MCF 10A (cell line): ENCODE measurements at places on chromosomes 3 and 15. TPM values are rescaled to one million over a fixed set of nuclear protein-coding genes. Genes with fewer than 3 reads are reported as not detected.

- H3K4me1 ChIP-seq = no peaks in the 10 kb centered on the region
- no peaks in the 10 kb centered on the region for H3K27me3 ChIP-seq
- H3K4me3 ChIP-seq = no peak overlapping the region
- H3K36me3 ChIP-seq = no peaks in the 10 kb centered on the region
- H3K27ac ChIP-seq = no peak overlapping the region
These were observed 987 bp downstream of the PRTG start for GRCh38 chr15:55741833-55742497.

DNA sequence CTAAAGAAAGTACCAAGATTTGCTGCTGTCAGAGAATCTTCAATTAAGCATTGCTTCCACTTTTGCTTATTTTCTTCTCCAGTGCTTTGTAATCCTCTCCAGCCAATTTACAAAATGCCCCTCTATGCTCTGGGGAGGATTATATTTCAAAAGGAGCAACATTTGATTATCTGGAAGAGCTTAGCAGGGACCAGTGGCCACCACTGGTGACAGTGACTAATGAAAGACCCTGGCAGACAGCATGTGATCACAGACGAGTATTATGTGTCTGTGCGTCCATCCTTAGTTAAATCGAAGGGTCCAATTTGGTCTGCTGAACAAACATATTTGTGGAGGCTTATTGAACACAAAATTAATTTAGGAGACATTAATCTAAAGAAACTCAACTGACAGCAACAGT, 152.6 kb downstream of the ZNF621 start:
- H3K36me3 ChIP-seq = no peaks in the 10 kb centered on the region
- peaks cover 9% of the 10 kb centered on the region for H3K4me1 ChIP-seq
- H3K4me3 ChIP-seq = no peak overlapping the region
- DNase-seq = no peak

Gene DLEC1
- 1.3 TPM in 1 of 2 replicates, not detected in the other for total RNA-seq

DNA sequence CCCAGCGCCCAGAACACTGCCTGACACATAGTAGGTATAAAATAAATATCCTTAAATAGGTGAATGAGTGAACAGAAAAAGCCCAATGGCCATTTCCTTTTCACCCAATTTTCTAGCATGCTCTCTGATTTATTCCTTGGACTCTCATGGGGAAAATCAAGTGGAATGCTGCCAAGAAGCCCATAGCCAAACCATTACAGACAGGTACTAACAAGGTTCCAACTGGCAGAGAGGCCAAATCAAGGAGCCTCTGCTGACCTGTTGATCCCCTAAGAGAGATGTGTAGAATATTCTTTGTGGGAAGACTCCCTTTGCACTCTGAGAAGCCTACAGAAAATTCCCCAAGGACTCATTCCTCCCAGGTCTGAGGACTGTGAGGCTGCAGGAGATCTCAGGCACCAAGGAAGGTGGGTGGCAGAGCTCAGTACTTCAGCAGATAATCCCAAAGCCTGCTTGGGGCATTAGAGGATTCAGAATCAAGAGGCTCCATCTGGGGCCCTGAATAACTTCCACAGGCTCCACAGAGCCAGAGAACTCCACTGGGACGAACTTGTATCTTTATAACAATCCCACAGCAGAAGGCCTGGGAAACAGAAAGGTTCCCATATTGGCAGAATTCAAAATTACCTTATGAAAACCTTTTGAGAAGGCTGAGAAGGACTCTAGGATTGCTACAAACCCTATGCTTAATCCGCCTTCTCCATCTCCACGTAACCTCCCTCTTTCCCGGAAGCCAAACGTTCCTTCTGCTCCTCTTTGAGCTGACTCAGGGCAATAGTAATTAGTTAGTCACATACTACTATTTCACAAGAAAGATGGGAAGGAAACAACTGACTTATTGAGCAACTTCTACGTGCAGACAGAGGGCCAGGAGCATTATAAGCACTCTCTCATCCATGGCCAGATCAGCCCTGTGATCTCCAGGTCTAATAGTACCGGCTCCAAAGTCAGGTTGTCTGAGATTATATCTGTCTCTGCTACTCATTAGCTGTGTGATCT, 34.5 kb downstream of the PRICKLE2 start:
- no peaks in the 10 kb centered on the region for H3K36me3 ChIP-seq
- no peak overlapping the region for H3K4me3 ChIP-seq
- H3K27me3 ChIP-seq = no peaks in the 10 kb centered on the region
- DNase-seq = peak; percentile 96
- peaks cover 53% of the 10 kb centered on the region for H3K4me1 ChIP-seq
- H3K27ac ChIP-seq = peak overlapping the region; percentile 75

GRCh38 chr15:96402403-96402802, 71.9 kb downstream of the NR2F2 start:
- H3K4me1 ChIP-seq = no peaks in the 10 kb centered on the region
- no peak for DNase-seq
- H3K4me3 ChIP-seq = no peak overlapping the region
- H3K27me3 ChIP-seq = peaks cover 67% of the 10 kb centered on the region

Gene C3orf85
- total RNA-seq = not detected in 2 replicates

- H3K36me3 ChIP-seq = no peaks in the 10 kb centered on the region
- no peak overlapping the region for H3K4me3 ChIP-seq
- no peak overlapping the region for H3K27ac ChIP-seq
- no peaks in the 10 kb centered on the region for H3K27me3 ChIP-seq
These were observed 353.6 kb downstream of the NTRK3 start for GRCh38 chr15:87902772-87903426.

GRCh38 chr15:61441891-61442290, 212.8 kb upstream of the RORA start:
- no peak overlapping the region for H3K4me3 ChIP-seq
- no peak for DNase-seq
- H3K27me3 ChIP-seq = no peaks in the 10 kb centered on the region

DNA sequence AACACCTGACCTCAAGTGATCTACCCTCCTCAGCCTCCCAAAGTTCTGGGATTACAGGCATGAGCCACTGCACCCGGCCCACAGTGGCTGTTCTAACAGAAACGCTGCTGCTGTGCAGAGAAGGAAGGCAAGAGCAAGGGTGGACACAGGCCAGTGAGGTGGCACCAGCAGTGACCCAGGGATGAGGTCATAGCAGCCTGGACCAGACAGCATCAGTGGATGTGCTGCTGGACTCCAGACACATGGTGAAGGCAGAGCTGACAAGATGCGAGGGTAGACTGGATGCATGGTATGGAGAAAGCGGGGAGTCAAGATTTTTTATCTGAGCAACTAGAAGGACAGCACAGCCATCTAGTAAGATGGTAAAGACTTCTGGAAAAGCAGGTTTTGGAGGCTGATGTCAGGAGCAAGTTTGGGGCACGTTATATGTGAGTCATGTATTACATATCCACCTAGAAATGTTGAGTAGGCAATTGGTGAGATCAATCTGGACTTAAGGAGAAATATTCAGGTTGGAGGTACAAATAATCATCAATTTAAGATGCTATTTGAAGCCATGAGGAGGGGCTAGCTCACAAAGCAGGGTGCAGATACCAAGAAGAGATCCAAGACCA, 22.1 kb upstream of the TJP1 start:
- H3K4me3 ChIP-seq = no peak overlapping the region
- peak; percentile 13 for DNase-seq
- no peaks in the 10 kb centered on the region for H3K27me3 ChIP-seq
- H3K27ac ChIP-seq = peak overlapping the region; percentile 36
- H3K4me1 ChIP-seq = peaks cover 28% of the 10 kb centered on the region

Gene CAPN3
- total RNA-seq = 4.7 and 7.5 TPM in 2 replicates

- H3K4me1 ChIP-seq = no peaks in the 10 kb centered on the region
- H3K36me3 ChIP-seq = peaks cover 50% of the 10 kb centered on the region
- no peak overlapping the region for H3K4me3 ChIP-seq
- H3K27me3 ChIP-seq = no peaks in the 10 kb centered on the region
- no peak for DNase-seq
These were observed 17.7 kb downstream of the MRPL3 start for GRCh38 chr3:131485119-131485518.

Gene ALDH1A3
- total RNA-seq = 3.4 and 4.3 TPM in 2 replicates

DNA sequence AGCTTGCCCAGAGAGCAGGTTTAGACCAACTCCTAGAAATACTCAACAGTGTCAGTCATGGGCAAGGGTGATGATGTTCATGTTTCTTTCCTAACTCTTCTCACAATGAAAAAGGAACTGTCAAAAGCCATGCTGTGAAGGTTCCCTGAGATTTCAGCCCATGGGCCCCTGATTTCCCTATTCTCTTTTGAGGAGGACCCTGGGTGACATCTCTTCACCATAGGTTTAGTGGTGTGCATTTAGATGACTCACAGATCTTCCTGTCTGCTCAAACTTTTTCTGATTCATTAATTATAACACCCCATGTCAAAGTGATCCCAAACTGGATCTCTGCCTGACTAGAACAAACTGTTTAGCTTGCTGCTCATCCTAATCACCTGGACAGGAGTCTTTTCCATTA, 108.0 kb downstream of the BBX start:
- H3K27ac ChIP-seq = no peak overlapping the region
- no peaks in the 10 kb centered on the region for H3K27me3 ChIP-seq
- H3K4me1 ChIP-seq = peaks cover 10% of the 10 kb centered on the region

DNA sequence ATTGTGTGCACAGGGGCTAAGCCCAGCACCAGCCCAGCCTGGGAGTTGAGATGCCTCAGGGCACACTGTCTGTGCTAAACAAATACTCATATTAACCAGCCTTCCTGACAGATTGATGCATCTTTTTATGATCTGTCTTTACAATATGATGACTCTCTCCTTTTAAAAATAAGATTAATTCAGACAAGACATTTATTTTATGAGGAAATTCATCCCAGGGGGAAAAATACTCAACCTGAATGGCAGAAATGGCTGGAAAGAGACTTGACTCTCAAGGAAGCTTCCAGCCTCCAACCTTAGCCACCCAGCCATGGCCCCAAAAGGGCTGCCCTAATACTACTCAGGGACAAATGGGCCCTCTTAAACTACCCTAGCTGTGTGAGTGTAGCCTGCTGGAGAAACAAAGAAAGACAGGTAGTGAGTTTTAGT, 46.9 kb downstream of the NOX5 start:
- H3K27ac ChIP-seq = no peak overlapping the region
- no peaks in the 10 kb centered on the region for H3K36me3 ChIP-seq
- H3K4me1 ChIP-seq = no peaks in the 10 kb centered on the region
- no peak for DNase-seq
- no peaks in the 10 kb centered on the region for H3K27me3 ChIP-seq
- H3K4me3 ChIP-seq = no peak overlapping the region

GRCh38 chr15:48040166-48040817, 80.5 kb upstream of the SLC24A5 start:
- H3K27me3 ChIP-seq = no peaks in the 10 kb centered on the region
- peak; percentile 81 for DNase-seq
- H3K4me3 ChIP-seq = no peak overlapping the region
- H3K36me3 ChIP-seq = no peaks in the 10 kb centered on the region

DNA sequence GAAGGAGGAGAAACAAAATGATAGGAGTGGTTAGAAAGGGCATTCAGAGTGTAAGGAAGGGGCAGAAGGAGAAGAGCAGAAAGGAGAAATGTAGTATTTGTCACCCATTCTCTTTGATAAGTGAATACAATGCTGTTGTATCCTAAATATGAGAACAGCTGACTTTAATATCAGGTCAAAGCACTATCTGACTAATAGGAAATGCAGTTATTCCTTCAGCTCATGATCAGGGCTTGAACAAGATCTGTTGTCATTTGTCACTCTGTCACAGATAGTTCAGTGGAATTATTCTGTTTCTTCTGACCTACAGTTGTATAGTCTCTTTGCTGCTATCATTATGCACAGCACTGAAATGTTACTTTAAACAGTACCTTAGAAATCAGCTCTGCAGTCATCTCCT, 149.4 kb downstream of the FRMD5 start:
- no peak overlapping the region for H3K27ac ChIP-seq
- H3K36me3 ChIP-seq = no peaks in the 10 kb centered on the region
- DNase-seq = no peak
- no peaks in the 10 kb centered on the region for H3K4me1 ChIP-seq
- H3K4me3 ChIP-seq = no peak overlapping the region

Gene C3orf22
- not detected in 2 replicates for total RNA-seq

DNA sequence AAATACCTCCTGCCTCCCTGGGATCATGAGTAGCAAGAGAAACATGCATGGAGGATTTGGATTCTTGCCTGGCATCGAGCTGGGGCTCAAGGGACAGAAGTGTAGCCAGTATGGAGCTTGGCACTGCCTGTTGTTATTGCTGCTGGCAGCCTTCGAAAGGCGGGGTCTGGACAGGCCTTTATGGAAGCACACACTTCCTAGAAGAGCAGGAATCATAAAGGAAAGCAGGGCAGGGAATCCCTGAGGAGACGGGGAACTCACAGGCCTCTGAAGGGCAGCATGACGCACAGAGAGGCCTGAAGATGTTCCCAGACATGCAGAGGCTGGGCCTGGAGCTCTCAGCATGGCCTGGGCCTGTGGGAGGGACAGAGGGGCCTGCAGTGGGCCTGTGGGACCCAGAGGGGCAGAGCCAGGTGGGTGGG, 18.6 kb upstream of the SLC41A3 start:
- H3K27me3 ChIP-seq = no peaks in the 10 kb centered on the region
- H3K4me3 ChIP-seq = no peak overlapping the region
- DNase-seq = no peak
- H3K4me1 ChIP-seq = no peaks in the 10 kb centered on the region
- H3K36me3 ChIP-seq = no peaks in the 10 kb centered on the region

Gene ARNT2
- total RNA-seq = 1.6 and 2.6 TPM in 2 replicates
